Fibroblast of villous mesenchyme (primary cell): ENCODE measurements at places on chromosomes 7 and 10.
A peak's percentile ranks its signal among the peaks of the same experiment; 100 is the strongest.

GRCh38 chr7:7639847-7640220 is 718 bp upstream of the UMAD1 start:
- DNase-seq = peak; percentile 36

DNA sequence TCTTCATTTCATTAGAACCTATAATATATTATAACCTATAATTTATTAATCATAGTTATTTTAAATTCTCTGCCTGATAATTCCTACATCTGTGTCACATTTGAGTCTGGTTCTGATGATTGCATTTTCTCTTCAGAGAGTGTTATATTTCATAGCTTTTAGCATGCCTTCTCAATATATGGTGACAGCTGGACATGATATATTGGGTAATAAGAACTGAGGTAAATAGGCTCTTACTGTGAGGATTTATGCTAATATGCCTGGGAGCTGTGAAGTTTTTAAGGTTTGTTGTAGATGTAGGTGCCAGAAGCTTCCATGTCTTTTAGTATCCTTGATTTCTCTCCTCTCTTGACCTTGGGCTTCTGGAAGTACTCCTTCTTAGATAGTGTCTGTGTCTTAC is 325.9 kb upstream of the SEMA3D start:
- no peak for DNase-seq

GRCh38 chr7:41170466-41170865 is 532.4 kb downstream of the INHBA start:
- DNase-seq = no peak

DNA sequence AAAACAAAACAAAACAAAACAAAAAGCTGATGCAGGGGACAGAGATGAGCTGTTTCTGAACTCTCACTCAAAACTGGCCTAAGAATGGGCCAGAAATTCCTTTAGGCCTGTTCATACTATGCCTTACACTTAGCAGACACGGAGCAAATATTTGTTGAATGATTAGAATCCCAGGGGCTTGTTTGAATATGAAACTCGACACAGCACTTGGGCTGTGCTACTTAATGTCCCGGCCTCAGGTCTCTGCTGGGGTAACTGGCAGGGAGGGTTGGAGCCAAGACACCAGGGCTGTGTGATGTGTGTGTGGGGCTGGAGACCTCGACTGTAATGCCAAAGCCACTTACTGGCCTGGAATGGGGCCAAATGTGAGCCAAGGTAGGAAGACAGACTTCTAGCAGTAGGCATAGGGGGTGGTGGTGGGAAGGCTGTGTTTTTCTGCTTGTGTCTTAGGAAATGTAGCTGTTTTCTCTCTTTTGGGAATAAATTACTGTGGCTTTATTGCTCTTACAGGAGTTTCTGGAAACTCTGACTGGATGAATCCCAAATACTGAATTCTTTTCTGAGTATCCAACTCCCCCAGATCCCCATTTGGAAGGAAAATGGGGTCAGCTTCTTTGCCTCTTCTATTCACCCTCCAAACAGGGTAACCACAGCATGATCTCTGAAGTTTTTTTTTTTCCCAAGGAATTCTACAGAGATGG is 66.7 kb downstream of the EMX2 start:
- peak; percentile 82 for DNase-seq

DNA sequence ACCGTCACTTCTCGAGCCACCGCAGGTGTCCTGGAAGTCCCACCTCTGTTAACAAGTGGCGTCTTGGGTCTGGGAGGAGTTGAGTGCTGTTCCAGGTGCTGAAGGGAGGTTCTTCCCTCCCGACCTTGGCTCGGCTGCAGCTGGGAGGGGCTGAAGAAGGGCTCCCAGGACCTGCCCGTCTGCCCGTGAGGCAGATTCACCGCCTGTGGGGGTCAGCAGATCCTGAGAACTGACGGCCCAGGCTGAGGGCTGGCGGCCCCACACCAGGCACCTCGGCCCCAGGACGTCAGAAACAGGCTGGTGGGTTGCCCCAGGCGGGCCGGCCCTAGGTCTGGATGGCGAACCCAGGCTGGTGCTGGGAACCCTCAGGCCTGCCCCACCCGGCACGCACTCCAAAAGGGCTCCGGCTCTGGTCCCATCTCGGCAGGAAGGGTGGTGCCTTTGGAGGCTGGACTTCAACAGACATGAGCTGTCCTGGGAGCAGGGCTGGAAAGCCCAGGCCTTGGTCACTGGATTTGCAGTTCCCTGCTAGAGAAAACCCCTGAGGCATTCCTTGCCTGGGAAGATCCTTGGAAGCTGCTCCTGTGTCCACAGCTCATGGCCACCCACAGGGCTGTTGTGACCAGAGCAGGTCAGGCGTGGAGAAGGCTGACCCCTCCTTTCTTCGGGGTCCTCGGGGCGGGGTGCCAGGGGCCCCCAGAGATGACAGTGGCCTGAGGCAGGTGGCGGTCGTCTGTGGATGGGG is 42.6 kb upstream of the CFAP46 start:
- DNase-seq = no peak

GRCh38 chr7:15131661-15132060 is 229.1 kb upstream of the DGKB start:
- DNase-seq = no peak

GRCh38 chr7:142815134-142815533 is 39.7 kb upstream of the EPHB6 start:
- DNase-seq = no peak

DNA sequence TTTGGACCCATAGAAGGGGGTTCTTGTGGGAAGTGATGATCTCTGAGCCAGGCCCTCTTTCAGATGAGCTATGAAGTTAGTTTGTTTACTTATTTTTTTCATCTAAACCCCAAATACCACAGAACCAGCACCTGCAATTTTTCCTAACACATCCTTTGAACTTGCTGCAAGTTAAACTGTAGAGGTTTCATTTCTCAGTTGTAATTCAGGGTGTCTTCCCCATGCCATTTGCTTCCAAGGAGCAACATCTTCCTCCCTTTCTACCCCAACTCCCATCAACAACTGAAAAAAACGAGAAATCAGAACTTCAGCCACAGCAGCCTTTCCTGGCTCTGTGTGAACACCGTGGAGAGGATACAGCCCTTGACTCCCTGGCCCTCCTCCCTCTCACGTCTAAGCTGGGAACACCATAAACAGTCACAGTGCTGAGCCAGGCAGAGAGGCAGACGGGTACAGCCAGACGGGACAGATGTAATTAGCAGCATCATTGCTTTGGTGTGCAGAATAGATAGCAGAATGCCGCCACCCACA is 63.6 kb downstream of the RGS10 start:
- DNase-seq = no peak

GRCh38 chr10:55966101-55966500 is 395.0 kb downstream of the ZWINT start:
- DNase-seq = no peak

GRCh38 chr7:34108165-34108564 is 202.8 kb downstream of the BMPER start:
- DNase-seq = peak; percentile 78

DNA sequence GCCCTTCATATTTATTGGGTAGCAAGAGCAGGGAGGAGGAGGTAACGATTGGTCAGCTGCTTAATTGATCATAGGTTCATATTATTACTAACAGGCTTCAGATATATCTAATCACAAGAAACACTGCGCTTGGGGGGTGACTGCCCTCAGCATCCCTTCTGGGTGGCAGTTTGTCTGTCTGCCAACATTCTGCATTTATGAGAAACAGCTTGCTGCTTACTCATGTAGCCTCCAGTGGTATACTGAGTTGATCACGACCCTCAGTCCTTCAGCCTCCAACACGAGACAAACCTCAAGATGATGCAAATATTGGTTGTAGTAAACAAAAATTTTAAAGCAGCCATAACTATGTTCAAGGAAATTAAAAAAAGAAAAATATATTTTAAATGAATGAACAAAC is 657.8 kb upstream of the PHF14 start:
- no peak for DNase-seq

- no peak for DNase-seq
Observed at GRCh38 chr7:88933285-88933684, 137.7 kb upstream of the TEX47 start.

- DNase-seq = peak; percentile 49
Observed at GRCh38 chr10:84308481-84309304, 19.7 kb upstream of the CCSER2 start.
